ENCODE measurements at places on chromosomes 11 and 22. TPM values are rescaled to one million over a fixed set of nuclear protein-coding genes. Genes with fewer than 3 reads are reported as not detected.

The PRODH gene
- 0.05 TPM for polyA plus RNA-seq

The MOV10L1 gene
- polyA plus RNA-seq = not detected

The PATE4 gene
- polyA plus RNA-seq = not detected

The SHISAL1 gene
- not detected for polyA plus RNA-seq

DNA sequence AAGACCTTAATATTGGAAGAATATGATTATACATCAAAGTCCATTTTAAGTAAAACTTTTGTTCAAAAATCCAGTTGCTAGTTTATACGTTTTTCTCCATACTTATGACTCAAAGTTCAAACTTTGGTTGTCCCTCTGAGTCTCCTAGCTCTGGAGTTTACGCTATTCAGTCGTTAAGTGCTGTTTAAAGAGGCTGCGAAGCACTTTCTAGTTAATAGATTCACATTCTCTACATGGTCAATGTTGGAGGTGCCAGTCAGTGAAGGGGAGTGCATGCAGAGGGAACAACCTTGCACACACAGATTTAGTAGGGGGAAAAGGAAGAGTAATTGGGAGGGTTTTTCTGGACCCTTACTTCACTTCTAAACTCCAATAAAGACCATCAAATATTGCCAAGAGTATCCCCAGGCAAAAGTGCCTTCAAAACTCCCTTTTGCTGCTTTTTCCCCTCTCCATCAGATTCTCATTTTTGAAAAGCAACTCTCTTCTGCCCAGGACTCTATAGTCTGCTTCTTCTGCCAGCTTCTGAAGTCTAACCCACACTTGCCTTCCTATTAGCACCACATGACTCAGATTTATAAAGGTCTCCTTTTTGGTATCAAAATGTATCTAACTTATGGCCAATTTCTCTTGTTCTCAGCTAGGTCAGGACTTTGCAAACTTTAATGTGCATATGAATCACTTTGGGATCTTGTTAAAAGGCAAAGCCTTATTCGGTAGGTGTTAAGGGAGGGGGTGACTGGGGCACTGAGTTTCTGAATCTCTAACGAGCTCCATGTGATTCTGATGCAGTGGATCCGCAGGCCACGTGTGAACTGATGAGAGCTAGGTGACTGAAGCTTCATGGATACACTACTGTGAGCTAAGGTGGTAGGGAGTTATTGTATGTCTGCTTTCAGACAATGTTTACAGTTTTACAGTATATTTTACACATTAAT, 96.2 kb upstream of the MTMR2 start:
- H3K4me1 ChIP-seq = peaks cover 25% of the 10 kb centered on the region
- no peaks in the 10 kb centered on the region for H3K27me3 ChIP-seq
- H3K27ac ChIP-seq = no peak overlapping the region
- no peak overlapping the region for H3K4me3 ChIP-seq
- peaks cover 3% of the 10 kb centered on the region for H3K36me3 ChIP-seq

GRCh38 chr11:116414357-116414880, 358.4 kb downstream of the BUD13 start:
- no peaks in the 10 kb centered on the region for H3K36me3 ChIP-seq
- H3K27me3 ChIP-seq = no peaks in the 10 kb centered on the region
- no peak for DNase-seq
- H3K4me3 ChIP-seq = no peak overlapping the region
- H3K27ac ChIP-seq = no peak overlapping the region

DNA sequence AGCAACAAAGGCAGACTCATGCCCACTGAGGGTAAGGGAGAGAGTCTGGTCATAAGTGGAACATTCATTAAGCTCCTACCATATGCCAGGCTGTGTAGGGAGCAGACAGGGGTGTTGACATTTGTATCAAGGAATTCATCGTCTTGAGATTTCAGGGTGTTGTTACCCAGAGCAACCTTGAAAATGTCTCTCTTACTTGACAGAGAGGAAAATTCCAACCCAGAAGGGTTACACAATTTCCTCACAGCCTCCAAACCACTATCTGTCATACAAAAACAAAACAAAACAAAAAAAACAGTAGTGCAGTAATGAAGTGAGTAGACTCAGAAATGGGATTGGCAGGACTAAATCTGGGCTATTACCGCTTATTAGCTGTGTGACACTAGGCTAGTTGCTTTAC, 113.2 kb downstream of the MIAT start:
- DNase-seq = no peak
- H3K36me3 ChIP-seq = peaks cover 3% of the 10 kb centered on the region
- no peak overlapping the region for H3K27ac ChIP-seq
- H3K27me3 ChIP-seq = no peaks in the 10 kb centered on the region
- no peaks in the 10 kb centered on the region for H3K4me1 ChIP-seq
- H3K4me3 ChIP-seq = no peak overlapping the region

DNA sequence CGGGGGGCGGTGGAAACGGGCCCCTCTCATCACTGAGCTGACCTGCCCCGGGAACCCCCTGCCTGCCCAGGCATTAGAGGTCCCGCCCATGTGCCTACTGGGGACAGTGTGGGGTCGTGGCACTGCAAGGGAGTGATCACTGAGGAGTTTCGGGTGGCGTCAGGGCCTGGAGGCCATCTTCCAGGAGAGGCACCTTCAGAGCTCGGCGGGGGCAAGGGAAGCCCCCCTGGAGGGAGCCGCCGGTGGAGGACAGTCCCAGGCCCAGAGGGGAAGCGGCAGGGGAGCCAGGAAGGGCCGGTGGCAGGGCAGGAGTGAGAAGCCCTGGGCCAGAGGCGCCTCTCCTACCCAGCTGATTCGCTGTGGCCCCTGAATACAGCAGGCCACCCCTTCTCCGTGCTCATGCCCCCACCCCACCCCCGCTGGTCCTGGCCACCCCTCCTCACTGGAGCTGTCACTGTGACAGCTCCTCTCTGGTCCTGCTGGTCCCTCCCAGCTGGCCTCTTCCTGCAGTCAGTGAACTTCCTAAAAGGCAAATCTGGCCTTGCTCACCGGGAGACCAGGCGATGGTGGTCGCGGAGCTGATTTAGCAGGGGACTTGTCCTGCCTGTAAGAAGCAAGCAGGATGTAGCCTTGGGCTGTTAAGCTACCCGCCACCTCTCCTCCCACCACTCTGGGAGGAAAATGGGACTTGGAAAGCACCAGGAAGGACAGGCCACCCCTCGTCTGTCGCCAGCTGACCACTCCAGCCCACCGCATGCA, 2.0 kb upstream of the MAPK11 start:
- DNase-seq = no peak
- H3K27ac ChIP-seq = no peak overlapping the region
- H3K4me3 ChIP-seq = no peak overlapping the region
- H3K4me1 ChIP-seq = peaks cover 18% of the 10 kb centered on the region

GRCh38 chr11:46315033-46315738, 32.1 kb upstream of the DGKZ start:
- peaks cover 12% of the 10 kb centered on the region for H3K4me1 ChIP-seq
- no peaks in the 10 kb centered on the region for H3K36me3 ChIP-seq
- peak; percentile 82 for DNase-seq
- H3K27ac ChIP-seq = no peak overlapping the region

DNA sequence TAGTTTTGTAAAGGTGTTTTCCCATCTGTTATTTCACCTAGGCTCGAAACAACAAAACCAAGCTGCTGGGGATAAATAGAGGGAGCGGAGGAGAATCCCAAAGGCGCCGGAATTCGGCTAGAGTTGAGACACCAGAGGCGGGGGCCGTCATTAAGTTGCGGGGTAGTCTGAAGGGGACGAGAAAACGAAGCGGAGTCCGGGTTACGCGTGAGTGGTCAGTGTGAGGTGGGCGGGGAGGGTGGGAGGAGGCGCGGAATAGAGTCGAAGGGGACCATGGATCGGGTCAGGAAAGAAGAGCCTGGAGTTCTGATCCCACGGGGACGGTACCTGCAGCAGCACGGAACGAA, 361 bp downstream of the SRPRA start:
- H3K27me3 ChIP-seq = no peaks in the 10 kb centered on the region
- H3K4me1 ChIP-seq = peaks cover 23% of the 10 kb centered on the region
- H3K4me3 ChIP-seq = peak overlapping the region; percentile 82
- peaks cover 49% of the 10 kb centered on the region for H3K36me3 ChIP-seq

All from CD8-positive, alpha-beta memory T cell (primary cell).